ENCODE measurements at places on chromosomes 13 and 19.

GRCh38 chr13:24737042-24737441 lies 26.9 kb upstream of the RNF17 start:
- DNase-seq, result no peak

DNA sequence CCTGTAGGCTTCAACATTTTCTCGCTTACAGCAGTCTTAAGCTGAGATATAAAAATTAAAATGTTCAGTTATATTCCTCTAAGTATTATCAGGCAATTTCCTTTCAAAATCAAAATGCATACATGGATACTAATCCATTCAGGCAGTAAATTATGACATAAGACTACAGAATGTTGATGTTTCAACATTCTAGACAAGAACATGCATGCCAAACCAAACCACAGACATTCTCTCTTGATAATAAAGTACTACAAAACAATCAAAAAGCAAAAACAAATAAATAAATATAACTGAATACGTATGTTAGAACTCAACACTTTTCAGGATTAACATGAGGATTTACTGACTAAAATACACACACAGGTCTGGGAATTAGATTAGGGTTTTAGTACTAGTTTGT lies 7.7 kb downstream of the DIS3 start:
- DNase-seq, result no peak

DNA sequence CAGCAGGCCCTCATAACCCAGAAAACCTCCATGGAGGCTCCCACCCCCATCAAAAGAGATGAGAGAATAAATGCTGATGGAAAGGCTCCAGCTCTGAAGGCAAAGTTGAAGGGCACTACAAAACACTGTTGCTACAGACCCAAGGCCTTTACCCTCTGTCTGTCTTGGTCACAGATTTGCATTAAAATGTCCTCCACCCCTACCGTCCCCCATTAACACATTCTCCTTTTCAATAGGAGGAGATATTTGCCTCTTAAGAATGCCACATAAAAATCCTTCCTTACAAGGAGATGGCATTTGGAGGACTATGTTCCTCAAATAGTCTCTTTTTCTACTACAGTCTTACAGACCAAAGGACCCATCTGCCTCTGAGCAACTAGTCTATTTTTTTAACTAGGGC lies 361.5 kb downstream of the ENOX1 start:
- no peak for DNase-seq

DNA sequence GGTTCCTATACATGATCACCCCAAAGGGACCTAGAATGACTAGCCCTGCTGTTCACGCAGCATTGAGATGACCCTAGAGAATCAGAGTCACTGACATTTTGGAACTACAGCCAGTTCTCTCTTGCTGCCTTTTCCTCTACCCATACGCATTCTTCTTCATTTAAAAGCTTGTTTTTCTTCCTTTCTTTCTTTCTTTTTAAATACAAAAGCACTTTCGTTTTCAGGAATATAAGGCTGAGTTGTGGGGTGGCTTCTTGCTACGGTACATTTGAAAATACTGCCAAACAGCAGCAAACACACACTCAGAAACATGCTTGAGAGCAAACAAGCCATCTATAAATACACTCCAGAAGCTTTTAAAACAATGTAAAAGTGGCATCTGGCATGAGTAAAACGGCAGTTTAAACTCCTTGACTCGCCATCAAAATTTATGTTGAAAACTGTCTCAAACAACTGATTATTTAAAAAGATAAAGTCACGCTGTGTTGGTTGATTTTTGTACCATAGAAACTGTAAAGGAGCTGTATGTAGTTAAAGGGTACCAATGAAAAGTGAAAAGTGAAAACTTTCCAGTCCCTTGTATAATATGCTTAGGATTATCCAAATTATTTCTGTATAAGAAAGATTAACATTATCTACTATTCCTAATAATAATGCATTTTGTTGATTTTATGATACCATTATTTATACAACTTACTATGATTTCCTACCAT lies 95.6 kb downstream of the PCDH9 start:
- DNase-seq, result no peak

- DNase-seq, result no peak
Measured at GRCh38 chr13:103876571-103876970, 810.4 kb upstream of the SLC10A2 start.

- no peak for DNase-seq
Measured at GRCh38 chr19:51694318-51695085, 1.4 kb downstream of the SPACA6 start.

GRCh38 chr13:98632961-98633360 lies 56.1 kb upstream of the STK24 start:
- DNase-seq, result no peak

- peak; percentile 53 for DNase-seq
Measured at GRCh38 chr19:344625-345319, at the start of gene MIER2. TSS of gene MIER2 (minus strand) at chr19:344796. CDS start at chr19:344782, 14 bp downstream.

- peak; percentile 56 for DNase-seq
Measured at GRCh38 chr13:108957369-108958012, 328.1 kb downstream of the MYO16 start.

- DNase-seq, result no peak
Measured at GRCh38 chr13:52036037-52036436, 11.5 kb downstream of the UTP14C start.

DNA sequence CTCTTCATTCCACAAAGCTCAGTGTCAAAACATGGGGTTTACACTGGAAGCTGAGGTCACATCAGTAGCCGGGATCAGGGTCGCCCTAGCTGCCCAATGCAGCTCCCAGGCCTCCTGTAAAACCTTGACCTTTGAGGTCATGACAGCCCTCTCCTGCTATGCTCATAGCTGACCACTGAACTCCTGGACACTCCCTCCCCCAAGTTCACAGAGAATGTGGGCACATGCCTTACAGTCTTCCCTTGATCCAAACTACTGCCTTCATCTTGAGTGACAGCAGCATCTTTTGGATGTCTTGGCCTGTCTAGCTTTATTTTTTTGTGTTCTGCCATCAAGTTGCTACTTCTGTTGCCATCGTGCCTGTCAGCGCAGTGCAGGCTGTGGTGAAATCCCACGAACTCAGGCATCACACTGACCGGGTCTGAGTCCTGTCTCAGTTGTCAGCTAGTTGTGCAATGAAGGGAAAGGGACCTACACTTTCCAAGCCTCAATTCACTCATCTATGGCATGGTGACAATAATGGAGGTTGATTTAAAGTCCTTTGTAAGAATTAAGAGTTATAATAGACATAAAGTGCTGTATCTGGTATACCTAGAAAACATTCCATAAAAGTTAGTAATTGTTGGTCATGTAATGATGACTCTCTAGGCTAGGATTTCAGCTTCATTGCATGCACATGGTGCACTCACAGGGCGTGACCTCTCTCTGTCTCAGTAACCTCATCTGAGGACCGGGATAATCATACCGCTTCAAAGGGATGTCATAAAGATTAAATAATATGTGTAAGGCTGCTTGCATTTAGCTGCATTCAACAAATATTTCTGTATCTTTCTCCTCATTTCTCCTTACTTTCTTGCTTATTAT lies 16.4 kb upstream of the ALOX5AP start:
- DNase-seq, result peak; percentile 86

DNA sequence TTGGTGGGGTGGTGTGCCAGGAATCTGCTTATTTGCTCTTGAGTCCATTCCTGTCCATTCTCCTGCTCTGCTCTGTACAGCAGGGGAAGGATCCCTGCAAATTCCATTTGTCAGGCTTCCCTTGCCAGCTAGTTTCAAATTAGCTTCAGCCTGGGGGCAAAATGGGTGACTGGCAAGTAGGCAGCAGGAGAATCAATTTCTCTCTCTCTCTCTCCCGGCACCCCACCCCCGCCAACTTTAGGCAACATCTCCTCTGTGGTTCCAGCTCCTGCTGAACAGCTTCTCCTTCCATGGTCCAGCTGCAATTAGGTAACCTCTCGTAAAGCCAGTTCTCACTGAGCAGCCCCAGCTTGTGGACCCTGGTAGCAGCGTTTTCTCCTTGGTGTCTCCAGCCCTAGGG lies 6.7 kb upstream of the MYCBP2 start:
- DNase-seq, result no peak

GRCh38 chr19:21117041-21117907 lies 24.6 kb upstream of the ZNF431 start:
- DNase-seq, result no peak

GRCh38 chr19:47720669-47721422 lies 7.6 kb downstream of the EHD2 start:
- no peak for DNase-seq

DNA sequence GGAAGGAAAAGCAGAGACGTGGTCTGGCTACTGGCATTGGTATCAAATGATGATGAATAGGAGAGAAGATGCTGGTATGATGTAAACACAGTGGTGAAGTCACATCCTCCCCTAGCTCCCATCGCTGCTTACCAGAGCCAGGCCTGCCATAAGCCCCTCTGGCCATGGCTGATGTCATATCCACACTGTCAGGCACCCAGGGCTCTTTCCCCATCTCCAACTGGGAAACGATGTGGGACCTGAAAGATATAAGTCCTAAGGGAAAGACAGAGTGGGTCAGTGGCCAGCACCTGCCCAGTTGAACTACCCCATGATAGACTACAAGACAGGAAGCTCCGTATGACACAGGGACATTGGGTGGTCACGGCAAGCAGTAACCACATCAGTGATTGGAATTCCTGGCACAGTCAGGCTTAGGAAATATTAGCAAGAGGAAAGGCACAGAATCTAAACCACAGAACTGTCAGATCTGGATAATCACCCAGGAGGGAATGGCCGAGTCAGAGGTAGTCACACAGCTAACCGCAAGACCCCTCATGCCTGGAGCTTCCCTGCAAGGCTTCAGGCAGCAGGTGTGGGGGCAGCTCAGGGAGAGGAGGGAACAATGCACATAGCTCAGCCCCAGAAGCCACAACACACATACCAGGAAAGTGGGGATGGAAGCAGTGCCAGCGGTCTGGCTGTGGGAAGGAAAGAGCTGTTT lies 3.8 kb downstream of the ZNF792 start:
- no peak for DNase-seq

- DNase-seq, result no peak
Measured at GRCh38 chr13:109668433-109669233, 117.8 kb downstream of the IRS2 start.

DNA sequence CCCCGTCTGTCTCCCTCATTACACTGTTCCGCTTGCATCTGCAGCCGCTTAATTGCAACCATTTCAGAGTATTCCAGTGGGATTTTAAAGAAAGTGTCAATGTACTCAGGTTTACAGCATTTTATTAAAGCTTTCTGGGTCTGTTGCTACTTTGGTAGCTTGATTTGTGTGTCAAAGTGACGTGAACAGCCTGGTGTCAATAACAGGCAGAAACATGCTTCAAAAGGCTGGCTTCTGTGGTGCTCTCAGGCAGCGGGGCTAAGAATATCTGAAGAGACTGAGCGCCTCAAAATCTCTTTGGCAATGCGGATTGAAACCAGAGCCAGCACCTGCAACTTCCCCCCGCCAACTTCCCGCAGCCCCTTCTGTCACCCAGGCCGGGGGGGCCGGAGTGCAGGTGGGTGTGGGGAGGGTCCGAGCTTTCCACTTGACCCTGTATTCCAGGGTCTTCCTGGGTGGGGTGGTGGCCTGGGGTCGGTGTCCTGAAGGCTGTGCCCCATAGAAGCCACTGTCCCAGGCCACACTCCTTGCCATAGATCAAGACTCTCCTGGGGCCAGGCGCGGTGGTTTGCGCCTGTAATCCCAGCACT lies 81.2 kb downstream of the KDM4B start:
- no peak for DNase-seq

GRCh38 chr19:8180018-8180417 lies 29.2 kb upstream of the CERS4 start:
- DNase-seq, result no peak
